ENCODE measurements at places on chromosomes 11 and 22.
A peak's percentile ranks its signal among the peaks of the same experiment; 100 is the strongest.

GRCh38 chr22:21933910-21934309 is 18.7 kb downstream of the PPM1F start:
- DNase-seq: no peak

DNA sequence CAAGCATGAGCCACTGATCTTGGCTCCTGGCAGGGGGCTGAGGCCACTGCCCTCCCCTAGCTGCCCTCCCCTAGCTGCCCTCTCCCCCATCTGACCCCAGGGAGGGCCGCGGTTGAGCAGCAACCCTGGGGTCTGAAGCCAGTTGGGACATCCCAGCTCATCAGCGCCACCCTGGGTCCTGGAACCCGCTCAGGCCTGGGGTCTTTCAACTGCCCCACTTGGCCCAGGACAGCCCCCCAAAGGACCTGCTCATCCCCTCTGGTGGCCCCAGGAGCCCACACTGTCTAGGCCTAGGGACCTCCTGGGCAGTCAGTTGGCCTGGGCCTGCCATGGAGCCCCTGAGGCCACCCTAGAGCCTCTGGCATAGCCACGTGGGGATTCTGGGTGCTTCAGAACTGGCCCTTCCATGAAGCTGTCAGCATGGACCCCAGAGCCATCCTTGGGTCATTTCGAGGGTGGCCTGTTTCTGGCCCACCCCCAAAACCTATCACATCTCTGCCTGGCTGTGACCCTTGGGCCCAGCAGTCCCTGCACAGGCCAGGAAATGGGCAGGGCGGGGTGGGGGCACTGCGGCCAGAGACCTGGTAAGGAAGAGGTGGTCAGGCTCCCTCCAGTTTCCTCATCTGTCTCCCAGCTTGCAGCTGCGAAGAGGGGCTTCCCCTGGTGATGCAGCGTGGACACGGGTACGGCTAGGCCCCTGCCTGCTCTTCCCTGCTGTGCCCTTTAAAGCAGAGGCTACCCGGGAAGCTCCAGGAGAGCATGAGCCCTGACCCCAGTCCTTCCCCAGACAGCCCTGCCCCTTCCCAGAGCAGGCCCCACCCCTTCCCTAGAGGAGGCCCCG is 37.9 kb downstream of the MUC2 start:
- DNase-seq: no peak

DNA sequence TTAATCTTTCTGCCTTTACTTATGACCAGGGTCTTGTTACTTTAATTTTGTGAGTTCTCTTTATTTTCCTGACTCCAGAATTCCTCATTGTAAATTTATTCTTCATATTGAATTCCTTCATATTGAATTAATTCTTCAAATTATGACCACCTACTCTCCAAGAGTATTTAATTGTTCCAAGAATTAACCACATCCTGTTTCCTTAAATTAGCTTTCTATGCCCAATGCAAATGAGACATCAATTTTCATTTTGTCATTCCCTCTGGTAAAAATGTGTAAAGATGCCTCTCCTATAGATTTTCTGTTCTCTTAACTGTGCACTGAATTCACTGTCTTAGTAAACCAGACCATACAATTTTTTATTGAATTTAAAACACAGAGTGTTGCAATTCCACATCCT is 211.2 kb upstream of the GRIA4 start:
- DNase-seq: no peak

DNA sequence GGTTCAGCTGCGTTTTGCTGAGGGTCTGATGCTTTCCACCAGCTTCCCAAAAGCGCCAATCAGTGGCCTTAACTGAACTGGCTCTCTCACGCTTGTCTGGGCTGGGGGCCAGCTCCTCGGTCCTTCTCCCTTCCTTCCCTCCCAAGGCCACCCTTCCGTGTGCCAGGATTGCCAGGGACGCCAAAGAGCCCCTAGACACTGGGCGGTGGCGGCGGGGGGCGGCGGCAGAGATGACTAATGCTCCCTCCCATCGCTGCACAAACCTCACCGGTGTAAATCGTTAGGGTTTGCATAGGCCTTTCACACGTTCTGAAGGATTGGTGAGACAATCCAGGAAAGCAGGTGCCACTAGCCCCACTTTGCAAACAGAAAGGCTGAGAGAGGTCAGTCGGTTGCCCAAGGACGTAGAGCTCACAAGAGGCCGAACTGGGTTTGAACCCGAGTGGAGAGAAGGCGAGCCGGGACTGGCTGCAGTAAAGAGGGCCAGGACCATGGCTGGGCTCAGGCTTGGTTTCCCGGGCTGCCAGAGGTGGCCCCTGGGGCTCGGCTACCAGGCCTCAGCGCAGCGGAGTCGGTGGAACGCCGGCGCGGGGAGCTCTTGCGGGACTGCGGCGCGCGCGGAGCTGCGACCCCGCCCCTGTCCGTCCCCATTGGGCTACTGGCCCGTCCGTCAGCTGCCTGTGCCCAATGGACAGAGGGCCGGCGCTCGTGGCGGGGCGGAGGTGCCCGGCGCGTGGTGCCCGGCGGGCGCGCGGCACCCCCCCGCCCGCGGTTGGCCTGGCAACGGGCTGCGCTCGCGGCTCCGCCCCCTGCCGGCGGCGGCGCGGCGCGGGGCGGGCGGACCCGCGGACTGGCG is 589 bp upstream of the GNAZ start:
- peak; percentile 83 for DNase-seq

GRCh38 chr22:40215266-40215665 is 37.5 kb downstream of the TNRC6B start:
- peak; percentile 74 for DNase-seq

DNA sequence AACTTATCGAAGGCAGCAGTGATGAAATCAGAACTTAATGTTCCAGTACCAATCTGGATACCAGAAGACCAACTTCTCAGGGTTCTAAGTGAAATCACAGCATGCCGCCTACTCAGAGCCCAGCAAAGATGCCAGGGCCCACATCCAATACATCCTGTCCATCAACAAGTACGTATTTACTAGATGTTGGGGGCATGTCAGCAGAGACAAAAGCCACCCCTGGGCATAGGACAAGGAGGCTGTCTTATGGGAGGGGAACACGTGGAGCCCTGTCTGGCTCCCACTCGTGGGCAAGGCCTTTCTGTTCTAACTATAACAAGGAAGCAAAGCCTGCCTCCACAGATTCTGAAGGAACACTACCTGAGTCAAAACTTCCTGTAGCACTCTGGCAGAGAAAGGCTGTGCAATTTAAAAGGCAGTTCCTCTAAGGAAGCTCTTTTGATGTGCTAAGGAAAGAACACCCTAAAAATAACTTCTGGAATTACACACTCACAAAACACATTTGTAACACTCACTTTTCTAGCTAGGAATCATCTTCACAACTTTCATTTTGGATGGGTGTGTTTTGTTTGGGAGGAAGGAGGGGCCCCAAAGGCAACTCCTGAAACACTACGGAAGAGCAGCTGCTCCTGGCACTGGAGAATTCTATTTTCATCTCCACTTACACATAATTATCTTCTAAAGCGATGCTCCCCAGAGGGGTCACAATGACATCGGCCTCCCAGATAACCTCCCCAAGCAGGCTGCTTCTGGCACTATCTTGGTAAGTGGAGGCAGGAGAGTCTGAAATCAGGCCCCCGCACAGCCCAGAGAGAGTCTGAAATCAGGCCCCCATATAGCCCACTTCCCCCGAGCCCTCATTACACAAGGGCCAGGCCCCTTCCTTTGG is 14.2 kb downstream of the SMCO4 start:
- no peak for DNase-seq

DNA sequence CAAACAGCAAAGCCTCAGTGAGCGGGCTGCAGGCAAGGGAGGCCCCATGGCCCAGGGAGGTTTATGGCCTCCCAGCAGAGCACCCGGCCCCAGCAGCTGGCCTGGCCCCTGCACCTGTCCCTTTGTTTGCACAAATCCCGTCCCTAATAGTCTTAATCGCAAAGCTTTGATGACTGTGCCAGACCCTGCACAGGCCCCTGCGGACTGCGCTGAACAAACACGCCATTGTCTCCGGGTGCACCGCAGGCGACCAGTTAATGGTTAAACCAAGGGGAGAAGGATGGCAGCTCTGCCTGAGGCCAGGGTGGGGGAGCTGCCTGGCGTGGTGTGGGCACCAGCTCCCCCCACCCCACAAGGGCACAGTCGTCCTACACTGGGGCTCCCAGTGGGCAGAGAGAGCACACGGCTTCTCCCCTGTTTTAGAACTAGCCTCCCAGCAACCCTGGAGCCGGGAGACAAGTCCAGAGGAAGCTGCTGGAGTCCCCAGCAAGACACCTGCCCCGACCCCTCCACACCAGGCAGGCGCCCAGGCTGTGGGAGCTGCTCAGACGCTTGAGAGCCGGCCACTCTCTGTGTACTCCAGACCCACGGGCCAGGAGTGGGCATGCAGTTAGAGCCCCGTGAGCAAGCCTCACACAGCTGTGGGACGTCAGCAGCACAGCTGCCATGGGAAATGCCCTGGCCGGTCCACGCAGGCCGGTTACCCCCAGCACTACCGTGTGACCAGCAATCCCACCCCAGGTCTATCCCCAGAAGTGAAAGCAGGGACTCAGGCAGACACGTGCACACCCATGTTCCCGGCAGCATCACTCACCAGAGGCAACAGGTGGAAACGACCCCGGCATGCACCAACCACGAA is 39.7 kb upstream of the TH start:
- no peak for DNase-seq

DNA sequence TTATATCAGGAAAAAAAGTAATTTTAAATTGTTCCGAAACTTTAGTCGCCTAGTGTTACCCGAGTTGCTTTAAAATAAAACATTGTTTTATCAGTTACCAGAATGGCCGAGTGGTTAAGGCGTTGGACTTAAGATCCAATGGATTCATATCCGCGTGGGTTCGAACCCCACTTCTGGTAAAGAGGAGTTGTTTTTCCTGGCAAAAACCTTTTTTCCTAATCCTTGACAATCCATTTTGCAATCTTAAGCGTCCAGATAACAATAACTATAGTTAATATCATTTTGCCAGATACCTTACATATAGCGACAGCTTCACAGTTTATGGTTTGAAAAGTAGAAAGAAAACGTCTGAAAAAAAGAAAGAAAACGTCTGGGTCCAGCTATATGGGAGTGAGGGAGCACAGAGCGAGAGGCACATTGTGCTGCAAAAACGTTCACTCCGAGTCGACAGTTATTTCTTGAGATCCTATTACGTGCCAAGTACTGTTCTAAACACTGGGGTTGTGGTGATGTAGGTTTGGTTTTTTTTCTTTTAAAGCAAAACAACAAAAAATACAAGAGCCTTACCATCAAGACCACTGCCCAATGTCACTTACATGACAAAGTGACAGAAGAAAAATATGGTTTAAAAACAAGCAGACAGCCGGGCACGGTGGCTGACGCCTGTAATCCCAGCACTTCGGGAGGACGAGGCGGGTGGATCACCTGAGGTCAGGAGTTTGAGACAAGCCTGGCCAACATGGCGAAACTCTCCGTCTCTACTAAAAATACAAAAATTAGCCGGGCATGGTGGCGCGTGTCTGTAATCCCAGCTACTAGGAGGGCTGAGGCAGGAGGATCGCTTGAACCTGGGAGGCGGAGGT is 40.6 kb downstream of the OR4D9 start:
- DNase-seq: peak; percentile 54

DNA sequence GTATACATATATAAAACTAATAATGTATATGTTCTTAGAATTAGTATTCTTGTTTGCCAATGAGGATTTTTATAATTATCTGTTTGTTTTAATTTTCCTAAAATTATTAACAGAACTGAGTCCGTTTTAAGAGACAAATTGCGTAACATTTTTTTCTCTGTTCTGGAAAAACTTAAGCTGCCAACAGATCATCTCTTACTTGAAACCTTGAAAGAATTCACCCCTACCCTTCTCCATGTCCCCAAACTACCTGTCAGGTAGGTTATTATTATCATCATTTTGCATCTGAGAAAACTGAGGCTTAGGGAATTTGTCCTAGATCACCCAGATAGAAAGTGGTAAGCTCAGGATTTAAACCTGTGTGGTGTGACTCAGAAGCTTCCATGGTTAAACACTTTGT is 14.7 kb downstream of the SLC5A4 start:
- no peak for DNase-seq

DNA sequence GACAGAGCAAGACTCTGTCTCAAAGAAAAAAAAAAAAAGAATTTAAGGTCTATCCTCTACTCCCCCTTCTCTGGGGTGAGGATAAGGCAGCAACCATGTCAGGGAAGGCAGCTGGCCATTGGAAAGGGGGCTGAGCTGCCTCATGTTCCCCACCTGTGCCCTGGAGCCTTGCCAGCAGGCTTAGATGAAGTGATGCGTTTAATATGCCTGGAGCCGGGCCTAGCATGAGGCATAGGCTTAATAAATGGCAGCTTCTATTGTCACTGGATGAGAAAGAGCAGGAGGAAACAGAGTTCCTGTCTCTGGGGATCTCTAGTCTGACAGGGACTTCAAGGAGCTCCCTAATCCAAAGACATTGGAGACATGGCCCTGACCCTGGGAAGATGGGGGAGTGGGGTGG is 3.2 kb upstream of the KCNE3 start:
- no peak for DNase-seq

GRCh38 chr11:95093548-95093947 is 3.9 kb downstream of the ENDOD1 start:
- DNase-seq: no peak

- no peak for DNase-seq
Observed at GRCh38 chr22:20153945-20154344, 3.1 kb upstream of the CCDC188 start.

- DNase-seq: no peak
Observed at GRCh38 chr11:12436266-12436665, 58.9 kb downstream of the PARVA start.

DNA sequence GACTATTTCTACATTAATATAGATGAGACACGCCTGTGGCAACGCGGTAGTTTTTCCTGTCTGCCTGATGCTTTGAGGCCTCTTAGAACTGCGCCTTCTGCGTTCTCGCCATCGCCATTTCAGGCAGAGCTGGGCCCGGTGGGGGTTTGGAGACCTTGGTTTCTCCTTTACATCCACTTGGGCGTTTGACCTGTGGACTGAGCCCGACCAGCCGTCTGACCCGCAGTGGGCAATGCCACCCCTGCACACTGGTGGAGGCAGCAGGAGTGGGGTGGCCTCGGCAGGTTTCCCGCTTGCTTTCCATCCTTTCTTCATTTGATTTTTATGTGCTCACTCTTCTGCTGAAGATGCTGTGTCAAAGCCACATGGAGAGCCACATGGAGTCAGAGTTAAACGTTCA is 130.4 kb downstream of the TBC1D22A start:
- DNase-seq: no peak

DNA sequence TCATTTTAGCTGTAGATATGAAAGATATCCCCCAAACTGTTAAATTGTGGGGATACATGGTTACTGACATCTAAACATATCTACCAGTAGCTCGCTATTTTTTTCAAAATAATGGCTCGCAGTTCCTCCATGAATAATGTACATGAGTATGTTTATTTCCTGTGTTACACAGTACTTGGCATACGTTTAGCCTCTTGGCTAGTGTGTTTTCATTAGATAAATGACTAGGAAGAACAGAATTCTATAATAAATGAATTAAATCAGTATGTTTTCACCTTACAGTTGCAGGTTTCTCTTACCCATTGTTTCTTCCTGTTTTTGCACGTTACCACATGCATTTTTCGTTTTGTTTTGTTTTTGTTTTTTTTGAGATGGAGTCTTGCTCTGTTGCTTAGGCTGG is 21.8 kb downstream of the RNF169 start:
- DNase-seq: no peak

- DNase-seq: no peak
Observed at GRCh38 chr11:937841-938261, 12.2 kb downstream of the AP2A2 start.

GRCh38 chr11:13713982-13714381 is 45.5 kb downstream of the FAR1 start:
- DNase-seq: no peak

- no peak for DNase-seq
Observed at GRCh38 chr11:1597994-1598380, at the start of gene KRTAP5-2. KRTAP5-2 (minus strand) TSS chr11:1598294; CDS start chr11:1598250, 44 bp downstream.
